ENCODE measurements at places on chromosomes 5 and 9. TPM values are rescaled to one million over a fixed set of nuclear protein-coding genes. Genes with fewer than 3 reads are reported as not detected.

Gene MVB12B
- total RNA-seq: 9.9 TPM

Gene IRX1
- not detected for total RNA-seq

DNA sequence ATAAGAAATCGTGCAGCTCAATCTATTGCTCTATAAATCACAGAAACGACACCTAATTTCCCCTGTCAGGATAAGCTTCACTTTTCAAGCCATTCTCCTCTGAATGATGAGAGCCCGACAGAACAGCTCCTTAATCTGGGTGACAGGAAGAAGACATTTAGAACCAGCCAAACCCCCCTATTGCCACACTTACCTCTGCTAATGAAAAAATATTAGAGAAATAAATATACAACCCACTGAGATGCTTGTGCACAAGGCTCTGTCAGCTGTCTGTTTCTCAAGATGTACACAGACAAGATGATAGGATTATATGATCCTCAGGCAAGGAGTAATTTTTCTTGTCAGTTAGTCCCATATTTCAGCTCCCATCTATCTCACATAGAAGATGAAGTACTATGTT, 57.5 kb upstream of the TRIM32 start:
- H3K27me3 ChIP-seq: no peaks in the 10 kb centered on the region
- no peaks in the 10 kb centered on the region for H3K4me1 ChIP-seq
- H3K27ac ChIP-seq: no peak overlapping the region
- no peaks in the 10 kb centered on the region for H3K36me3 ChIP-seq

- H3K4me1 ChIP-seq: no peaks in the 10 kb centered on the region
- no peak overlapping the region for H3K4me3 ChIP-seq
- H3K27ac ChIP-seq: peak overlapping the region; percentile 6
- no peak for DNase-seq
- no peaks in the 10 kb centered on the region for H3K36me3 ChIP-seq
Observed at GRCh38 chr5:65062469-65063083, 293.8 kb downstream of the CWC27 start.

DNA sequence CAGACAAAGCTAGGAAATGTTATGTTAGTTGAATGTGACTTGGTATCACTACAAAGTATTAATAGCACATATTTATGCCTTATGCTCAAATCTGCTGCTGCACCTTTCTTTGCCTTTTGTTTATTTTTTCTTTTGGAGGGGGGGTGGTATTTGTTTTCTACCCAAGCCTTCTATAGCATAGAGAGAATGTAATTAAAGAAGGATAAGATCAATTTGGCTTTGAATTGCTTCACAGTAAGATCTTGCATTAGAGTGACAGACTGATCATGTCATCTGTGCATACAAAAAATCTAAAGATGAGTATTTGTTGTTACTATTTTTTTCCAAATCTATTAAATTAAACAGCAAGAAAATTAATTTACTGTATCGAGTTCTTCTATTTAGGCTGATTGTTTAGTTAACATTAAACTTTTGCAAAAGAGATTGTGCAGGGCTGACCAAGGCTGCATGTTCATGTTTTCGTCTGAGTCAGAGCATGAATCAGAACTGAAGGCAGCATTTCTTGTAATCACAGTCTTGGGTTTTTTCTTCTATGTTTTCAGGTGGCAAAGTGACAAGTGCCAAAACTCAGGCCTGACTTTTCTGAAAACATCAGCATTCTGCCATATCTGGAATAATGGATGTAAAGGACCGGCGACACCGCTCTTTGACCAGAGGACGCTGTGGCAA, 1007.1 kb upstream of the WWC1 start:
- no peak overlapping the region for H3K27ac ChIP-seq
- no peak for DNase-seq
- no peaks in the 10 kb centered on the region for H3K4me1 ChIP-seq
- no peaks in the 10 kb centered on the region for H3K27me3 ChIP-seq
- no peaks in the 10 kb centered on the region for H3K36me3 ChIP-seq

- H3K36me3 ChIP-seq: no peaks in the 10 kb centered on the region
- H3K4me3 ChIP-seq: no peak overlapping the region
- H3K4me1 ChIP-seq: peaks cover 8% of the 10 kb centered on the region
- no peak overlapping the region for H3K27ac ChIP-seq
Observed at GRCh38 chr9:115978659-115979096, 174.9 kb upstream of the PAPPA start.

DNA sequence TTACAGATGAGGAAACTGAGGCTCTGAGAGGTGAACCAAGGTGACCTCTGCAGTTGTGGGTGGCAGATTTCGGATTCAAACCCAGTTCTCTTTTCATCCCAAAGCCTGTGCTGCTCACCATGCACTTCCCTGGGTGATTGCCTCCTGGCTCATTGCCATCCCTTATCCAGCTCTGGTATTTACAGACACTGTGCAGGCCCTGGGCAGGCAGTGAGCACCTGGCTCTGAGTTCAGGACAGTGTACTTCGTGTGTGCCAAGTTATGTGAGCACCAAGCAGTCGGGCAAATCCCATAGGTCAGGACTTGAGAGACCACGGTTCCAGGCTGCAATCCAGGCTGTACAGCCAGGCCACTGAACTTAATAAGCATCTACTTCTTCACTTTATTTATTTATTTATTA, 1.4 kb downstream of the LRSAM1 start:
- peaks cover 38% of the 10 kb centered on the region for H3K4me1 ChIP-seq
- H3K27ac ChIP-seq: peak overlapping the region; percentile 79
- H3K36me3 ChIP-seq: peaks cover 4% of the 10 kb centered on the region
- H3K27me3 ChIP-seq: no peaks in the 10 kb centered on the region
- H3K4me3 ChIP-seq: no peak overlapping the region
- peak; percentile 94 for DNase-seq

GRCh38 chr9:99093492-99093791, 11.5 kb upstream of the TGFBR1 start:
- DNase-seq: no peak
- no peaks in the 10 kb centered on the region for H3K4me1 ChIP-seq
- H3K4me3 ChIP-seq: no peak overlapping the region
- no peaks in the 10 kb centered on the region for H3K27me3 ChIP-seq

DNA sequence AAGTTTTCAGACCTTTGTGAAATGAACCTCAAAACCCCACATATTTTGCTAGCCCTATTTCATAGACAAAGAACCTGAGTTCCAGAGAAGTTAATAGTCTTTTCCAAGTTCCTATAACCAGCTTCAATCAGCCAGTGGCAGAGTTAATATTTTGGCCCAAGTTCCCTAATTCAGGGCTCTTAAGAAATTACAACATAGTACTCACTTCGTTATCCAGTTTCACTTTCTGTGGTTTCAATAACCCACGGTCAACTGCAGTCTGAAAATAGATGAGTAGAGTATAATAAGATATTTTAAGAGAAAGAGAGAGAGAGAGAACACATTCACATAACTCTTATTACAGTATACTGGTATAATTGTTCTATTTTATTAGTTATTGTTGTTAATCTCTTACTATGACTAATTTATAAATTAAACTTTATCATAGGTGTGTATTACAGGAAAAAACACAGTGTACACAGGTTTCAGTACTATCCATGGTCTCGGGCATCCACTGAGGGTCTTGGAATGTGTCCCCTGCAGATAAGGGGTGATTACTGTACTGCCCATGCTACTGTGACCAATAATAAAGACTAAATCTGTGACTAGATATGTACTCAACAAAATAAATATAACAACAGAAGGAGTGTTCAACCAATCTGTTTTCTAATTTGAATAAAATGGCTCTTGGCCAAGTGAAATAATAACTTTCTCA, 9.3 kb upstream of the MYOT start:
- H3K4me3 ChIP-seq: no peak overlapping the region
- H3K27ac ChIP-seq: no peak overlapping the region
- DNase-seq: no peak
- H3K27me3 ChIP-seq: no peaks in the 10 kb centered on the region

- DNase-seq: no peak
- H3K4me1 ChIP-seq: no peaks in the 10 kb centered on the region
- no peak overlapping the region for H3K27ac ChIP-seq
- H3K36me3 ChIP-seq: no peaks in the 10 kb centered on the region
Observed at GRCh38 chr9:108854641-108855528, 901 bp downstream of the ACTL7B start.

GRCh38 chr5:75522025-75522424, 10.3 kb downstream of the POLK start:
- peaks cover 7% of the 10 kb centered on the region for H3K4me1 ChIP-seq
- H3K36me3 ChIP-seq: no peaks in the 10 kb centered on the region
- no peak overlapping the region for H3K27ac ChIP-seq
- no peak overlapping the region for H3K4me3 ChIP-seq

GRCh38 chr9:16030528-16031185, 477.8 kb downstream of the CCDC171 start:
- no peak overlapping the region for H3K27ac ChIP-seq
- no peak overlapping the region for H3K4me3 ChIP-seq
- H3K4me1 ChIP-seq: no peaks in the 10 kb centered on the region

- no peaks in the 10 kb centered on the region for H3K36me3 ChIP-seq
- no peaks in the 10 kb centered on the region for H3K27me3 ChIP-seq
- no peaks in the 10 kb centered on the region for H3K4me1 ChIP-seq
- DNase-seq: no peak
- no peak overlapping the region for H3K27ac ChIP-seq
Observed at GRCh38 chr5:57802131-57802530, 319.5 kb upstream of the ACTBL2 start.

- DNase-seq: no peak
- H3K27me3 ChIP-seq: no peaks in the 10 kb centered on the region
- no peak overlapping the region for H3K4me3 ChIP-seq
- no peak overlapping the region for H3K27ac ChIP-seq
- H3K36me3 ChIP-seq: peaks cover 3% of the 10 kb centered on the region
Observed at GRCh38 chr9:27022920-27023319, 17.4 kb upstream of the LRRC19 start.

GRCh38 chr9:135440620-135441019, 39.0 kb upstream of the PPP1R26 start:
- no peaks in the 10 kb centered on the region for H3K36me3 ChIP-seq
- H3K27me3 ChIP-seq: no peaks in the 10 kb centered on the region
- H3K4me1 ChIP-seq: peaks cover 22% of the 10 kb centered on the region
- DNase-seq: peak; percentile 39

DNA sequence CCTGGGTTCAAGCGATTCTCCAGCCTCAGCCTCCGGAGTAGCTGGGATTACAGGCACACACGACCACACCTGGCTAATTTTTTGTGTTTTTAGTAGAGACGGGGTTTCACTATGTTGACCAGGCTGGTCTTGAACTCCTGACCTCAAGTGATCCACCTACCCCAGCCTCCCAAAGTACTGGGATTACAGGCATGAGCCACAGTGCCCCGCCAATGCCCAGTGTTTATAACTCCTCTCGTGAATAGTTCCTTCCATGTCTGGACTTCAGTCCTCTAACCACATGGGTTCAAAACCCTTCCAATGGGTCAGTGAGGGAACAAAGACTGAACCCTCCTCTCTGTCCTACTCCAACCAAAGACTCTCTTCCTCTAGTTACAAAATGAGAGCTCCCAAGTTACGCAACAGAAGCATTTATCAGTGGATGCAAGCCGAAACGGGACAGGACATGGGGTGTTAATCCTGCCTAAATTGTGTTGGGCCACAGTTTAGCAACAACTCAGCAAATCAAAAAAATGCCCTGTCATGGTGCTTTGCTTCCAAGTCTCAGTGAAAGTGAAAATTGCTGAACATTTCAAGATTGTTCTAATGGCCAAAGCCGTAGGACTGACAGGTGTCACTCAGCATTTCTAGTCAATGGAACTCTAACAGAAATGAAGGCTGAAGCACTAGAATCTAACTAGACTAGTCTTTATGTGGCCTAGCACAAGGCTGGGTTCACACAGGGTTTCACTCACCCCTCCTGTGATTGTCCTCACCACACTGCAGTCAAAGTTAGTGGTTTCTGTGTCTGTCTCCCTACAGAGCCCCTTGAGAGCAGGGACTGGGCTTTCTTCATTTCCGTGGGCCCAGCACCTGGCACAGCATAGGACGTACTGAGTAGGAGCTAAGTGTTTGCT, 3.2 kb upstream of the TMEM245 start:
- no peak for DNase-seq
- no peak overlapping the region for H3K27ac ChIP-seq
- no peaks in the 10 kb centered on the region for H3K36me3 ChIP-seq

GRCh38 chr5:73312146-73312871, 136.3 kb downstream of the FOXD1 start:
- H3K36me3 ChIP-seq: no peaks in the 10 kb centered on the region
- DNase-seq: no peak
- no peak overlapping the region for H3K27ac ChIP-seq
- peaks cover 9% of the 10 kb centered on the region for H3K4me1 ChIP-seq
- H3K27me3 ChIP-seq: no peaks in the 10 kb centered on the region

GRCh38 chr5:107532916-107533315, 137.8 kb downstream of the EFNA5 start:
- H3K4me1 ChIP-seq: no peaks in the 10 kb centered on the region
- no peak overlapping the region for H3K4me3 ChIP-seq
- DNase-seq: no peak
- H3K27ac ChIP-seq: no peak overlapping the region
- no peaks in the 10 kb centered on the region for H3K36me3 ChIP-seq
- no peaks in the 10 kb centered on the region for H3K27me3 ChIP-seq

DNA sequence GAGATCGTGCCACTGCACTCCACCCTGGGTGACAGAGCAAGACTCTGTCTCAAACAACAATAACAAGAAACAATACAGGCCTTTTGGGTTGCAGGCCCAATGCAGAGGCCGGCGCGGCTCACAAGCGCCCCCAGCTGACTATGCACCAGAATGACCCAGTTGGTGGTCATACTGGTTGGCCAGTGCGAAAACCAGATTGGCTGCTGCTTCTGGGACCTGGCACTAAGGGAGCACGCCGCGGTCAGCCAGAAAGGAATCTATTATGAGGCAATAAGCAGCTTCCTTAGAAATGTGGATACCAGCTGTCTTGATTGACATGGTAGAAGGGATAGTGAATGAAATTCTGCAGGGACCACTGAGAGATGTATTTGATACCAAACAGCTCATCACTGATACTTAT, 35.0 kb downstream of the RANBP17 start:
- H3K4me1 ChIP-seq: no peaks in the 10 kb centered on the region
- H3K27ac ChIP-seq: no peak overlapping the region
- peak; percentile 50 for DNase-seq
- H3K27me3 ChIP-seq: no peaks in the 10 kb centered on the region
- H3K4me3 ChIP-seq: no peak overlapping the region
- H3K36me3 ChIP-seq: no peaks in the 10 kb centered on the region

DNA sequence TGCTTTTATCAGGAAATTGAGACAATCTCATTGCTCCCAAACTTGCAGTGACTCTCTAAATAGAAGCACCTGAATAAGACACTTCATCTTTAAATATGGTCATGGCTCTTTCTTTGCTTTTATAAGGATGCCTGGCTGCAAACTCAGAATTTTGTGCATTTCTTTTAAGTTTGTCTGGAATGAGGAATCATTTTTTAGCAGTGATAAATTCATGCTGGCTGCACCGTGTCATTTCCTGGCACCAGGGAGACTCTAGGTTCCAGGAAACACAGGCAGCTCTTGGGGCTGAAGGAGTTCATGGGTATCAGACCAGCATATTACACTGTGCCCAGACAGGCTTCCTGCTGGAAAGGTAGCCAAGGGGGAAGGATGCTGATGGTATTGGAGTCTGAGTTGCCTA, 109.9 kb downstream of the NUDT12 start:
- H3K4me3 ChIP-seq: no peak overlapping the region
- no peak overlapping the region for H3K27ac ChIP-seq
- H3K27me3 ChIP-seq: no peaks in the 10 kb centered on the region
- DNase-seq: no peak

GRCh38 chr9:131253891-131254491, 22.3 kb downstream of the FAM78A start:
- H3K4me3 ChIP-seq: no peak overlapping the region
- no peak overlapping the region for H3K27ac ChIP-seq
- H3K36me3 ChIP-seq: no peaks in the 10 kb centered on the region
- no peaks in the 10 kb centered on the region for H3K4me1 ChIP-seq
- H3K27me3 ChIP-seq: no peaks in the 10 kb centered on the region
- no peak for DNase-seq

- no peaks in the 10 kb centered on the region for H3K36me3 ChIP-seq
- no peak overlapping the region for H3K4me3 ChIP-seq
- H3K27ac ChIP-seq: no peak overlapping the region
- no peak for DNase-seq
Observed at GRCh38 chr9:83715221-83715620, 7.5 kb upstream of the UBQLN1 start.
